ENCODE measurements at places on chromosomes 5 and 9.

DNA sequence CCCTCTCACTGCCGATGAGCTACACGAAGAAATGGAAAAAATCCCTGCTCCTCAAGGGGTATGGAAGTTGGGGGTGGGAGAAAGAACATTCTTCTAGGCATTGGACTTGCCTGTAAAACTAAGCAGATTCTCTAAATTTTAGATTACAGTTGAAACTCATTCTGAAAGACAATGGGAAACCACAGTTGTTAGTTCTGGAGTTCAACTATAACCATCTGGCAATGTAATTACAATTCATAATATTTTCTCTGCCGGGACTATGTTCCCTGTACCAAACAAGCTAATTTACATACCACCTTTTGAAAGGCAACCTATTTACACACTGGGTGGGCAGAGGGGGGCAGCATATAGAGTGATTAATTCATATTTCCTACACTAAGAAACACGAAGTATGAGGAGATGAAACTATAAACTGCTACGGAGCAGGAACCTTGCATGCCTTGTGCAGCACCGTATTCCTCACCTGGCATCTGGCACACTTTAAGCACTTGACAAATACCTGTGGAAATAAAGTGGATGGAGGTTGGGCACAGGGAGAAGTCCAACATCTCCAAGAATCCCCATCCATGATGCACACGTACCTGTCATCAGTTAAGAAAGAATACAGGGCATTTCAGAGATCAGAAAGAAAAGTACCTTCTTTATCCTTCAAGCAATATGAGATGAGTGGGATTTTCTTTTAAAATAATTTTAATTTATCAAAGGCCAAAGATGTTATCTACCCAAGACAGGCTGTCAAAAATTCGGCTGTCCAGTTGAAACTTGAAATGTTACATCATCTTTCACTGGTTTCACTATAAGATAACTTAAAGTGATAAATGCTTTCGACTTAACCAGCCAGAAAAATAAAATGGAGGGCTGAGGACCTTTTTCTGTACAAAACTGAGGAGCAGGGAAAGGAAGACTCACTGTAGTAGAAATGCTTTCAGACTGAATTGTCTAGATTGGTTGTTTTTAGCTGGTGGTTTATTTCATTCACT lies 54.2 kb downstream of the SSBP2 start:
- no peak for DNase-seq

DNA sequence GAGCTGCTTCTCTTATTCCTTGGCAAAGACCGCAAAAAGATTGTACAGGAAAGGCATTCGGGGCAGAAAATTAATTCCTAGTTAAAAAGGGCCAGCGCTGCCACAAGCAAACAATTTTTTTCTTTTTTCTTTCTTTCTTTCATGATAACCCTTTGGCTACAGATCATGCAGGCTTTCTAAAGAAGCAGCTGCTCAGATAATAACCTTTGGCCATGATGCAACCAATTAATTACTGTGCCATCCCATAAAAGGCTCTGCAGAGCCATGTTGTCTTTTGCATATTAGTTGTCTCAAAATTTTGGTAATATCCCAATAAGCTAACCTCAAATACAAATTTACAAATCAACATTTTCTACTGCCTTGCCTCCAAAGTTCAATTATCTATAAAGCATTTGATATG lies 758.4 kb upstream of the SEMA6A start:
- no peak for DNase-seq

- no peak for DNase-seq
These were observed 171.3 kb downstream of the GDNF start for GRCh38 chr5:37668524-37669047.

- no peak for DNase-seq
These were observed 81.7 kb downstream of the GNAQ start for GRCh38 chr9:77949751-77950436.

GRCh38 chr5:132321109-132321721 lies 27.0 kb downstream of the SLC22A4 start:
- DNase-seq: no peak

DNA sequence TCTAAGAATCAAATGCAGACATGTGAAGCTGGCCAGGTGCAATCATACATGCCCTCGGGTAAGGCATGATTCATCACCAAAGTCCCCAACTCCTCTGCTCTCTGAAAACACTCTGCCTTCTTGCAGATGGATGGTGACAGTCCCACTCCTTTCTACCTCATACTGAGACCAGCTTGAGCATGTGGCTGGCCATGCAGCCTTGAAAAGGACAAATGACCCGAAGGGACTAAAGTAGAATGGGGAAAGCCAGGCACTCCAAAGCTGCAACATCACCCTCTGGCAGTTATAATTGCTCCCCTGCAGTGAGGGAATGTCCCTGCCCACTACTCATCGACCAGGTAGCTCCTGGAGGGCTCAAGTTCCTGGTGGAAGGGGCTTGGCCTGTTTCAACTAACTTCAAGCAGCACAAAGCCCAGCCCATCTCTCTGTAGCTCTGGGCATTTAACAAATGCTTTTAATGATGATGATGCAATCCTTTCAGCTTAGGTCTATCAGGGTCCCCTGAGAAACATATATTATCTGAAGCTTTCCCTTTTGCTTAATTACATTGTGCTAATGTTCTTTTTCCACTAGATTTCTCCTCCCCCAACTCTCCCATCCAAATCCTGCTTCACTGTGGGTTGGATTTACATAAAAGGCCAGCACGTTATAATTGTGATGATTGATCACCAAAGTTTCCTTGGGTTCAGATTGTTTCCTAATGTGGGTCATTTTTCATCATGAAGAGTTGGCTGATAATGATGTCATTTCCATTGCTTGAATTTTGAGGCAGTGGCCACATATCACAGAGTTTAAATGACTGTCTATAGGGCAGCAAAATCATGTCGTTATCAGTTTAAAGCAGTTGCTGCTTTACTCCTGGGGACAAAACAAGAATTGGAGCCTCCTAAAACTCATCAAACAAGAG lies 436.5 kb upstream of the SLC30A5 start:
- DNase-seq: no peak

DNA sequence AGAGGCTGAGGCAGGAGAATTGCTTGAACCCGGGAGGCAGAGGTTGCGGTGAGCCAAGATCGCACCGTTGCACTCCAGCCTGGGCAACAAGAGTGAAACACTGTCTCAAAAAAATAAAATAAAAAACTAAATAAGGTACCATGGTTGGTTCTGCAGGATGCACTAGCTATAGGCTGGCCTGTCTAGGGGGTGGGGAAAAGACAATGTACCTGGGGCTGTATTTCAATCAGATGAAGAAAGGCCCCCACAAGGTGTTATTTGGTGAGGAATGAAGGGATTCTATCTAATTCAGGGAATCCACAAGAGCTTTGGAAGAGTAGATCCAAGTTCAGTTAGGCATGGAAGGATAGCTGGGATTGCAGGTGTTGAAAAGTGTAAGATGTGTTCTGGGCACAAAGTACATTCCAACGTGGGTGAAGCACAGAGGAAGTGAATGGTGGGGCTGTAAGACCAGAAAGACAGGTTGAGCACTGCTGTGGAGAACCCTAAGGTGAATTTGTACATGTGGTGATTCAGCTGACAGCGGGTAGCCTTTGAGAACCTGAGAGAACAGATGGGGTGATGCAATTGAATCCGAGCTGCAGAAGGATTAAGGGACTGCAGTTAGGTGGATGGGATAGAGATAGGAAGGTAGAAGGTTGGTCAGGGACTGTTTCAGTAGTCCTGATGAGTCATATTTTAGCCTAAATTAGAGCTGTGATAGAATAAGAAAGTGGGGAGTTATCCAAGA lies 71.8 kb downstream of the CAST start:
- no peak for DNase-seq

DNA sequence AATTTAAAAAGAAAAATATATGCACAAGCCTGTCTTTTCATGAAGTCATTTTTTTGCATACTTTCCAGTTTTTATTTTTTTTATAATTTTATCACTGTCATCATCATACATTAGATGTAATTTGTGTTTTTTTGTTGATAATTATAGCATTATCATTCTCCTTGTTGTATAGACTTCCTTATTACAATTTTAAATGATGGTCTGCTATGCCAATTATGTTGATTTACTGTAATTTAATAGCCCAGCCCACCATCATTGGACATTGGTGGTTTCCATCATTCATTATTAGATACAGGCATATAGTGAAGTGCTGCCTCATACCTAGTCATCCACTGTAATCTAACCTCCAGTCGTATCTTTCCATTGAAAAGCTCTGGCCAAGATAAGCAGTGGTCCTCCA lies 3.8 kb upstream of the TJP2 start:
- DNase-seq: no peak

GRCh38 chr5:3642231-3642630 lies 46.6 kb downstream of the IRX1 start:
- no peak for DNase-seq

GRCh38 chr5:176955895-176956294 lies 50.7 kb downstream of the UIMC1 start:
- DNase-seq: no peak

GRCh38 chr9:130137641-130138081 lies 34.5 kb upstream of the NCS1 start:
- no peak for DNase-seq

- no peak for DNase-seq
These were observed 933.4 kb upstream of the PTPRD start for GRCh38 chr9:11546231-11546630.

GRCh38 chr5:17000291-17000939 lies 64.3 kb upstream of the MYO10 start:
- DNase-seq: no peak

DNA sequence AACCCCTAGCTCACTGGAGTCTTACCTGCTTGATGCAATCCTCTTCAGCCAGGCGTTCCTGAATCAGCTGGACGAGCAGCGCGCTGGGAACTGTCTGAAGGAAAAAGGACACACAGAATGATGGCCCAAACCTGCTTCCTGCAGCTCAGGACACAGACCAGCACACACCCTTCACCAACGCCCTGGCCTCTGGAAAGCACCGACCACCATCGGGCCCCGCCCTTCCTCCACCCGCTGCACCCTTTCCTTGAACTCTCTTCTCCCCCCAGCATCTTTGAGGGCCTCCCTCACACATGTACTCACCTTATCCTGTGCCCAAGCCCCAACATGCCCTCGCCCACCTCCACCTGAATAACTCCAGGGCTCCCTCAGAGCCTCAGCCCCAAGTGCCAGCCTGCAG lies 23.3 kb downstream of the AK8 start:
- no peak for DNase-seq

Data from stimulated activated CD8-positive, alpha-beta memory T cell treated with anti-CD3 and anti-CD28 coated beads, Interleukin-15, amount 100 ng/mL, for 1 hour (primary cell).